NCI-H2081 treated with DMSO at 0.1 percent for 48 hours (cell line): ENCODE measurements at places on chromosomes 6 and 20.

GRCh38 chr20:24953209-24953575 lies 4.1 kb downstream of the CST7 start:
- DNase-seq = no peak

GRCh38 chr6:133917781-133918180 lies 28.9 kb downstream of the TCF21 start:
- DNase-seq = no peak

GRCh38 chr6:77264970-77265369 lies 198.3 kb downstream of the HTR1B start:
- DNase-seq = no peak

DNA sequence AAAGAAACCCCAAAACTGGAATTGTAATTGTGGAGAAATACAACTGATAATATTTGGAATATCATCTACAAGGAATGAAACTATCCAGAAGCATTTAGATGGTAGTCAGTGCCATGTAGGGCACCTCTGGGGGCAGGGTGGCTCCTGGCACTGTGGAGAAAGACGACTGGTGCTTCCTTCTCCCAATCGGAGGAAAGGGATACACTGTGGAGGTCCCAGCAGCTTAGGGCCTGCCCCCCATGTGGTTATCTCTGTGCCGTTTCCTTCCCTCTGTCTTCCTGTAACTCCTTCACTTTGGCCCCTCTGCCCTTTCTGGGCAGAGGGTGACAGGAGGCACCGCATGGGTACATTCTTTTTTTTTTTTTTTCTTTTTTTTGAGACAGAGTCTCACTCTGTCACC lies 178.4 kb downstream of the MTHFD1L start:
- DNase-seq = no peak

DNA sequence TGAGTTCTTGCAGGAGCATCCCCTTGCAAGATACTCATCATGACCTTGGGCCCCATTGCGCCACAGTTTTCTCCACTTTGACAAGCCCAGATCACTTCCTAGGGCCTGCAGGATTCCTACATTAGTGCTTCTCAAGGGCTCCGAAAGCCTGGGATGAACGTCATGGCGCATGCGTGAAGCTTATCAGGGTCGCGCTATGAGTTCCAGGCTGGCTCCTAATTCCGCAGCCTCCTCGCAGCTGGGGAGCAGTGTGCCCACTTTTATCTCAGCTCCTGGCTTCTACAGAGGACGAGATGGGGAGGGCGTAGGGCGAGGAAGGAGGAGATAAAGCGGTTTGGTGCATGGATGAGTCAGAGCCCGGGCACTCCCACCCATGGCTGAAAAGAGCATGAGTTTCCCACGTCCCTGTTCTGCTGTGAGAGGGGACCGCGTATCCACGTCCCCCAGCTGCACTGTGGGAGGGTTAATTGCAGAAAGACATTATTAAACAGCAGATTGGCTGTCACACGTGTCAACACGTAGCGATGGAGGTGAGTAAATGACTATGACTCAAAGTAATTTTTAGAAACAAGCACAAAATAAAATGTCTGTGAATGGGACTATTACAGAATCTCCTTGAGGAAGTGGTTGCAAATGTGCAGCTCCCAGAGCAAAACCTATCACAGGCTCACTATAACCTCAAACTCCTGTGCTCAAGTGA lies 72.9 kb upstream of the DSP start:
- DNase-seq = no peak

DNA sequence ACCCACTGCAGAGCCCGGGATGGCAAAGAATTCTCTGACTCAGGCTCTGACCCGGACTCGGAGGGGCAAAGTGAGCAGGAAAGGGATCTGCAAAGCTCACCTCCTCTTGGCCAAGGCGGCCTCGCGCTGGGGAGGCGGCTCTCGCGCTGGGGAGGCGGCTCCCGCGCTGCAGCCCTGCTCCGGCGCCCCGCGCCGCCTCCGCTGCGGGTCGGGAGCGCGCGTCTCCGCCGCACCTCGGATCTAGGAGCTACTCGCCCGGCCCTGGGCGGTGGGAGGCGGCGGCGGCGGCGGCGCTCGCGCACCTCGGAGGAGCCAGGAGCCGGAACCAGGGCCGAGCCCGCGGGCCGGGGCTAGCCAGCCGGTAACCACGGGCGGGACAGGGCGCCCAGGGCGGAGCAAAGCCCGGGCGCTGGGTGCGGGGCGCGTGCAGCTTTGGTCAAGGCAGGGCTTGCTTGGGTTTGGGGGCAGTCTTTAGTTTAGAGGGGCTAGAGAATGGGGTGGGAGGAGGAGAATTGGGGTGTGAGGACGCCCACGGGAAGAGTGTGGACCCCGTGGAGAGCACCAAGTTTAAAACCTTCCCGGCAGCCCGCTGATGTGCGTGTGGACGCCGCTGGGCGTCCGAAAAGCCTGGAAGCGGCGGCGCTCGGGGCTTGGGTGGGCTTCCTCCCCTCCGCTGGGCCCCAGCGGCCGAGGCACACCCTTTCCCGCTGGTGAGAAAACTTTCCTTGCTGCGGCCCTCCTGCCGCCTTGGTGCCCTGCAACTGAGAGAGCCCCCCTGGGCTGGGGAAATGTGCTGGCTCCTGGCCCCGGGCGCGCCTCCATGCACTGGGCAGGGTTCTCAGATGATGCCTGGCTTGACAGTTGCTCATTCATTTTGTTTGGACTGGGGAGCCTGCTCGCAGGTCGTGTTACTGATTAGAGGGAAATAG lies at the start of gene MRAP2:
TSS of gene MRAP2 (plus strand) at position 250 of the 929 bp plus-strand sequence. CDS start 21,547 bp downstream, outside the sequence.
- no peak for DNase-seq

GRCh38 chr6:144307880-144308279 lies 22.7 kb downstream of the UTRN start:
- DNase-seq = no peak

GRCh38 chr6:138403324-138403800 lies 661 bp upstream of the HEBP2 start:
- DNase-seq = no peak

- DNase-seq = no peak
These were observed 101.4 kb downstream of the PRDM1 start for GRCh38 chr6:106187424-106187982.

- DNase-seq = no peak
These were observed 115.3 kb downstream of the RTN4IP1 start for GRCh38 chr6:106513808-106514582.

- no peak for DNase-seq
These were observed 135.6 kb upstream of the PTPRK start for GRCh38 chr6:128655978-128656498.

GRCh38 chr6:56374841-56375369 lies 127.5 kb upstream of the COL21A1 start:
- no peak for DNase-seq

- no peak for DNase-seq
These were observed at the start of gene RBPJL for GRCh38 chr20:45306431-45306982. Gene RBPJL (plus strand): TSS chr20:45306840. CDS start chr20:45306923, 83 bp downstream.

DNA sequence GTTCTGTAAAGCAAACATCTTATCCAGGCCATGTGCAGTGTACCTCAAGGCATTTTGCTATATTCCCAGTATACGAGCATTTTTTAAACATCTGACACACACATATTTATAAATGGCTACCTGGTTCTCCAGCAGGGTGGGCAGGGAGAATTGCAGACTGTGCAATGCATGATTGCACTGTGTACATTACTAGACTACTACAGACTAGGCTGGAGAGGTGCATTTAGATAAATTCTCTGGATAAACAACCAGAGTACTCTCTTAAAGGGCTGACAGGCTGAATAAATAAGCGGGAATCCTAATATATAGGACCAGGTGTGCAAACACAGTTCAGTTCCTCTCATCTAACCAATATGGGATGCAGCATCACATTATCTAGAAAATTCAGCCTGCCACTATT lies 428.3 kb upstream of the ARID1B start:
- DNase-seq = peak; percentile 77

DNA sequence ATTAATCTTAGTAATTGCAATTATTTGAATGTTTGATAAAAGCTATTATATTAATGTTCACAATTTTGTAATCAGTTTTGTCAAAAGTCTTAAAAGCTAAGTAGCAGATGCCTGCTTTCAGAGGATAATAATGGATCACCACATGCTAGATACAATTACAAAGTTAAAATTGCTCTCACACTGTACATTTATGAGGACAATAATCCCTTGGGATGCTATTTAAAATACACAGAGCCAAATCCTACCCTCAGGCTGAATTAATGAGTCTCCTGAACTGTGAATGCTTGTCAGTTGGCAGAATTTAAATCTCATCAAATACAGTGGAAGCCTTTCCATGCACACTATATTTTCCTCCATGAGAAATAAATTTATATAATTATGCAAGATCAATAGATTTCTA lies 153.3 kb upstream of the SYNCRIP start:
- DNase-seq = no peak

GRCh38 chr6:122692175-122692598 lies 82.0 kb downstream of the PKIB start:
- no peak for DNase-seq

DNA sequence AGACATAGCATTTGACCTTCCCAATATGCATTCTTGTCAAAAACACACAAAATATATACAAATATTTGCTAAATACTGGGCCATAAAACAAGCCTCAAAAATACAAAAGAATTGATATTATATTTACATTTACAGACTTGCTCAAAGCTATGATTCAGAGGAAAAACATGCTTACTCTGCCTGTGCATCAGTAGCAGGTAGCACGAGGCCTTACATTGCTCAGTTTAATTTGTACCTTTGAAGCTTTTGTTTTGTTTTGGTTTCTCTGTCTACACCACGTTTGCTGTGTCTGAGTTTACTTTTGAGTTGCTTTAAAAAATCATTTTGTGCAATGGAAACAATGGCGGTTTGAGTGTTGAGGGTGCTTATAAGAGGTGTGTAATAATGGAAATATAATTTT lies 99.3 kb downstream of the PHF3 start:
- no peak for DNase-seq

DNA sequence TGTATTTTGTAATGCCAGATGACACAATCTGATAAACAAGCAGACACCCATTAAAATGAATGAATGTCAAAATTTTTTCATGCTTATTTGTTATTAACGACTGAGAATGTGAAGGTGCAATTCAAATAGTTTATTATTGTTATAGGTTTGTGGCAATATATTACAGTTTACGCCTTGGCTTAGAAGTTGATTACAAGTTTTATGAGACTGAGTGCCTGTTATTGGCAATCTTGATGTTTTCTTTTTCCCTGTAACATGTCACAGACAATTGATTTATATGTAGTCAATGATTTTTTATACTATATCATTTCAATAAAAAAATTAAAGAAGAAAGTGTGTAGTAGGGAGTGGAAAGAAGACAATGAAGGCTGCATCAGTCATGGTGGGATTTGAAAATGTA lies 144.1 kb upstream of the EEF1E1 start:
- DNase-seq = no peak

GRCh38 chr6:41778895-41779294 lies 805 bp downstream of the FRS3 start:
- DNase-seq = no peak

- no peak for DNase-seq
These were observed 62.9 kb upstream of the MOCS1 start for GRCh38 chr6:39997101-39997635.

DNA sequence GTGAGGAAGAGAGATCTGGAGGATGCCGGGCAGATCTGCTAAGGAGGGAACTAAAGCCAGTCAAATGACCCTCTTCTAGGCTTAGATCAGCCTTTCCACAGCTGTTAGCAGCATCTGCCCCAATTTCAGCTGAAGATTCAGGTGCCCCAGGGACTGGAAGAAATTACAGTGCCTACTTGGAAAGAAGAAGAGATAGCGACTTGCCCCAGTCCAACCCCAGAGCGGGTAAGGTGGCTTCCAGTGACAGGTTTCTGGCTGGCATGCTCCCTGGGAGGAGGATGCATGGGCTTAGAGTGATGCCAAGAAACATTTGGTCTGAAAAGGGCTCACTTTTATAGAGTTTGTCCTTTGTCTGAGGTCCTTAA lies 620 bp downstream of the TJAP1 start:
- no peak for DNase-seq

DNA sequence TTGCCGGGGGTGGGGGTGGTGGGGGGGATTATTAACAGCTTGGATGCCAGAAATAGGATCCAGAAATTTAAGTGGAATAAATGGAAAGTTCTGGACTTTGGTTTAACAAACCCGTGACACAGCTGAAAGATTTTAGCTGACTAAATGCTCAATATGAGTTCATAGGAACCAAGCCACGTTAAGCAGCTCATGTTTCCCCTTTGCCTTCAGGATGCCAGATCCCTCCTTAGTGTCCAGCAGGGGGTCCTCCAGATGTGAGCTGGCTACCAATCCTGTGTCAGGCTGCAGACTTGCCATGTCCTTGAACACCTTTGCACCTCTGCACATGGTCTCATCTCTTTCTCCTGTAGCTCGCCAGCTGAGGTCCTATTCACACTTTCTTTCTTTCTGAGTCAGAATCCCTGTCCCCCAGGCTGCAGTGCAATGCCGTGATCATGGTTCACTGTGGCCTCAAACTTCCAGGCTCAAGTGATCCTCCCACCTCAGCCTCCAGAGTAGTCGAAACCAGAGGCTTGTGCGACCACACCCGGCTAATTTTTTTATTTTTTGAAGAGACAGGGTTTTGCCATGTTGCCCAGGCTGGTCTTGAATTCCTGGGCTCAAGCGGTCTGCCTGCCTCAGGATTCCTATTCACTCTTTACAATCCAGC lies 133.3 kb upstream of the ARMC2 start:
- no peak for DNase-seq

DNA sequence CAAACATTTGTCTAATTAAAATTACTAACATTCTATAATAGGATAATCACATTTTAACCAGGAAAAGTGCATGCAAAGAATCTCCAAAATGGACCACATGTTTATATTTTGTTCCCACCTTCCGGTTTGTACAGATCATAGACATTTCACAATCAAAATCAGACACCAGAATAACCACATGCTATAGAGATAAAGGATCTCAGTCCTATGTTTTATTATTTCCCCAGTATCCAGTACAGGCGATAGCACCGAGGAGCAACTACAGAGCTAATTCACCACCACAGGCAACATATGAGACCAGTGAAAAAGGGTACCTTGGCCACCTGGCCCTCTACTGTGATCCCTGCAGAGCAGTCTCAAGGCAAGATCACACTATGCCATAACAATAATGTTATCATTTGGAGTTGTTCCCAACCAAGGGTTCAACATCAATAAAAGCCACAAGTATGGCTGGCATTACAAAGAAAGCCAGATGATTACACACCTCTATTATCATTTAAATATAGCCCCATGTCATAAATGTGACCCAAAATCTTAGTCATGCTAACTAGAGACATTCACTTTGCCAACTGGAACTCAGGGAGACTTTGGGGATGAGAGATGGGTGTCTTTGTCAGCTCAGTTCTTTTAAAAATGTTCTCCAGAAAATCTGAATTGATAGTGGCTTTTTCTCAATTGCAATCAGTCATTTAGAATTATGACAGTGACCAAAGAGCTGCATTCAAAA lies 46.7 kb downstream of the RALGAPA2 start:
- no peak for DNase-seq

DNA sequence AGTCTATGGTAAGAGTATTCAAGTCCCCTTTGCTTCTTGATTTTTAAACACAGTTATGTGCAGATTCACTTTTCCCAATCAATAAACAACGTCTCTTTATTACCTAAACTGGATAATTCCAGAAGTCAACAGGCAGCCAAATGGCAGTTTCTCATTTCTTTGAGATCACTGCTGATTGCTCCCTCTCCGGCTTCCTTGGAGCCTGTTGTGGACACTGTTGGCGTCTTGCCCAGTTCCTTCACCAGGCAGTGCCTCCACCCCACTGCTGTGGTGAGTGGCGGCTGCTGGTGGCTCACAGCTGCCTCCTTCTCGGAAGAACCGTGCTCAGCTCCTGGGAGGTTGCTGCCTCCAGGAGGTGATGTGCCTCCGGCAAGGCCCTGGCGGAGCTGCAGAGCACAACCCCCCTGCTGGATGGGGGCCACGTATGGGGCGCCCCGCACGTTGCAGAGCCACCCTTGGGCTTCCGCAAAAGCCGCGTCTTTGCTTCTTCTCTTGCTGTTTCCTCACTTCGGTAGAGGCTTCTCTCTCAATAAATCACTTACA lies 105.1 kb upstream of the CNKSR3 start:
- DNase-seq = peak; percentile 70
